ENCODE measurements at places on chromosomes 16 and 17. TPM values are rescaled to one million over a fixed set of nuclear protein-coding genes. Genes with fewer than 3 reads are reported as not detected.

Gene GSG1L2
- total RNA-seq = not detected

Gene KRT25
- not detected for total RNA-seq

Gene UTS2R
- not detected for total RNA-seq

Gene HS3ST3A1
- total RNA-seq = 2.5 TPM

Gene COG8
- 30.6 TPM for total RNA-seq

Gene NPB
- 0.38 TPM for total RNA-seq

Gene TNP2
- total RNA-seq = not detected

Gene MYH13
- not detected for total RNA-seq

Gene SCN4A
- total RNA-seq = 0.08 TPM

Gene MYLK3
- 0.63 TPM for total RNA-seq

Gene MMP25
- total RNA-seq = 112 TPM

Gene LYRM1
- total RNA-seq = 45.2 TPM

Gene KREMEN2
- not detected for total RNA-seq

Gene EVPLL
- not detected for total RNA-seq

Gene PSMB10
- total RNA-seq = 241 TPM

Gene PDILT
- not detected for total RNA-seq

Gene CLEC19A
- not detected for total RNA-seq

Gene MEIOC
- 0.15 TPM for total RNA-seq

Gene TEDC2
- total RNA-seq = 13.9 TPM

Gene CLDN6
- total RNA-seq = not detected

Gene ABCC12
- total RNA-seq = not detected

Gene TMEM101
- total RNA-seq = 32.2 TPM

Gene CNGB1
- not detected for total RNA-seq

Gene PRR35
- total RNA-seq = not detected

Gene CCDC200
- not detected for total RNA-seq

Gene TBC1D3K
- total RNA-seq = not detected

Gene CDK3
- 5.6 TPM for total RNA-seq

Gene CA4
- not detected for total RNA-seq

Gene C16orf74
- 0.33 TPM for total RNA-seq

Gene RNF135
- 9.2 TPM for total RNA-seq

Gene KRTAP4-4
- not detected for total RNA-seq

Gene ITGA2B
- total RNA-seq = 0.71 TPM

Gene DPEP2
- total RNA-seq = 17.5 TPM

Gene PTX4
- not detected for total RNA-seq

Gene ABCA6
- 0.13 TPM for total RNA-seq

Gene KRTAP4-6
- total RNA-seq = not detected

Gene SOCS7
- total RNA-seq = 15.0 TPM

Gene TTYH2
- 23.8 TPM for total RNA-seq

Gene ZFPM1
- total RNA-seq = 15.4 TPM

Gene CLEC18A
- 2.0 TPM for total RNA-seq

Gene ZNF213
- total RNA-seq = 11.6 TPM

Gene TBC1D3C
- total RNA-seq = not detected

Gene KRTAP4-2
- not detected for total RNA-seq

Gene GP1BA
- not detected for total RNA-seq

Gene SLC38A8
- not detected for total RNA-seq

Gene CD300H
- total RNA-seq = not detected

Gene KRT16
- not detected for total RNA-seq

Gene AATK
- total RNA-seq = 1.8 TPM

Gene SCGB1C2
- not detected for total RNA-seq

Gene JPH3
- not detected for total RNA-seq

Gene PLA2G10
- not detected for total RNA-seq

Gene C16orf92
- total RNA-seq = not detected

Gene MARVELD3
- total RNA-seq = 0.15 TPM

Gene SULT1A1
- total RNA-seq = 6.2 TPM

Gene WWP2
- 61.6 TPM for total RNA-seq

Gene SHISA9
- total RNA-seq = 0.08 TPM

Gene CEP112
- 4.6 TPM for total RNA-seq

Data from activated CD4-positive, alpha-beta memory T cell treated with anti-CD3 and anti-CD28 coated beads, Interleukin-2, amount 10 ng/mL, durations not matched to agents 7 days and 5 days (primary cell).